Brain (organoid and tissue), 16 donors: ENCODE measurements at places on chromosomes 6 and 20.

- no peak for DNase-seq
Measured at GRCh38 chr20:49593466-49594142, 25.7 kb upstream of the PTGIS start.

DNA sequence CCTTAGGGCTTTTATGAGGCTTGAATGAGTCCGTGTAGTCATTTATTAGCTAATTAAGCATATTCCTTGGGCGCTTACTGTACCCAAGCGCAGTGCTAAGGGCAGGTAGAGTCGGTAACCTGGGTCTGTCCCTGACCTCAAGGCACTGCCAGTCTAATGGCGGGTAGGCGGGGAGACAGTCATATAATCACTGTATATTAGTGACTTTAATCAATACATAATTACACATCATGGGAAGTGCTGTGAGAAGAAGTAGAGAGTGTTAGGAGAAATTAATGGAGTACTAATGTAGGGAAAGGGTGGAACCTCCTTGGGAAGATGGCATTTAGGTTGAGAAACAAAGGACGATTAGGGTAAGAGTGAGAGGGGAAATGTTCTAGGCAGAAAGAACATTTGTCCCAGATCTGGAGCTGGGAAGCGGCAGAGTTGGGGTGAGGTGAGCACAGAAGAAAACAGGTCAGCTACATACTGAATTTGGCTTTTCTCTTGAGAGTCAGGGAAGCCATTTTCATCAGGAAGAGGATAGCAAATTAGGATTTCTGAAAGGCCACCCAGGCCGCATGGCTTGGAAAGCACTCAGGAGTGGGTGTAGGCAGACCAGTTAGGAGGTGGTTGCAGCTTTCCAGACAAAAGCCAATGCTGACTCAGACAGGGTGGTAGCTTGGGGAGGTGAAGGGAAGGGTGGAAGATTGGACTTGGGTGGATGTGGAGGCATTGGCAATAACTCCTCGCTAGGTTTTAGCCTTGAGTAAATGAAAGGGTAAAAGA lies 954 bp upstream of the BLCAP start:
- no peak for DNase-seq

DNA sequence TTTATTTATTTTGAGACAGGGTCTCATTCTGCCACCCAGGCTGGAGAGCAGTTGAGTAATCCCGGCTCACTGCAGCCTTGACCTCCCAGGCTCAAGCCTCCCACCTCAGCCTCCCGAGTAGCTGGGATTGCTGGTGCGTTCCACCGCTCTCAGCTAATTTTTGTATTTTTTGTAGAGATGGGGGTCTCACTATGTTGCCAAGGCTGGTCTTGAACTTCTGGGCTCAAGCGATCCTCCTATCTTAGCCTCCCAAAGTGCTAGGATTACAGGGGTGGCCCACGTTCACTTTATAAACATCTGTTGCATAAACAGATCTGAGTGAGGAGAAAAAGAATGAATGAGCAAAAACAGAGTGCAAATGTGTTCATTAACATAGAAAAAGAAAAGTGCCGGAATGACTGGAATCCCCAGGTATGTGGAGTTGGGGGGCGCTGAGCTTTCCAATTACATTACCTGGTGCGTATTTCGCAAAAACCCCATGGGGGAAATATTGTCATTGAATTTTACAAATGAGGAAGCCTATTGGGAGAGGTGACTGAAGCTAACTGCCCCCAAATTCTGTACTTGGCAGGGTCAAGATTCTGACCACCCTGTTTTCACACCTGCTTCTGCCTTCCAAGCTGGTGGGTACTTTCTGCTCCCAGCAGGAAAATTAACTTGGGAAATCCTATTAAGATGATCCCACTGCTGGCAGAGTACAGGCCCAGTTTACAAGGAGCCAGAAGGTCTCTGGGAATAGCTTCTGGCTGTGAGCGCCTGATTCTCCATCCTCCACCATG lies 207.7 kb upstream of the JARID2 start:
- no peak for DNase-seq

DNA sequence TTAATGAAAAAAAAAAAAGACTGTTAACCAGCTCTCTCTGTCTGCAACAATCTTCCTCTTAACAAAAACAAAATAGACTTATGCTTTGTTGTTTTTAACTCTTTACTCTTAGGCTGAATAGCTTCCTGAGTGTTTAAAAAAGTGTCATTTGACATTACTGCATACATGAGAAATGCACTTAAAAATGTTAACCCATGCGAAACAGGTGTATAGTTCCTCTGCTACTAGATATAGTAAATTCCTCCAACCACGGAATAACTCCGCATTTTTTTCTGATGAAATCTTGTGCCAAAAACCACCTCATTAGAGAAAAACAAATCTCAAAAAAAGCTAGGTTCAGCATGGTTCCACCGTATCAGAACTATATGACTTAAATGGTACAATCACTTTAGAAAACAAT lies 426.0 kb downstream of the ADGRB3 start:
- DNase-seq, result no peak

- no peak for DNase-seq
Measured at GRCh38 chr20:55656231-55656775, 349.0 kb downstream of the CBLN4 start.

DNA sequence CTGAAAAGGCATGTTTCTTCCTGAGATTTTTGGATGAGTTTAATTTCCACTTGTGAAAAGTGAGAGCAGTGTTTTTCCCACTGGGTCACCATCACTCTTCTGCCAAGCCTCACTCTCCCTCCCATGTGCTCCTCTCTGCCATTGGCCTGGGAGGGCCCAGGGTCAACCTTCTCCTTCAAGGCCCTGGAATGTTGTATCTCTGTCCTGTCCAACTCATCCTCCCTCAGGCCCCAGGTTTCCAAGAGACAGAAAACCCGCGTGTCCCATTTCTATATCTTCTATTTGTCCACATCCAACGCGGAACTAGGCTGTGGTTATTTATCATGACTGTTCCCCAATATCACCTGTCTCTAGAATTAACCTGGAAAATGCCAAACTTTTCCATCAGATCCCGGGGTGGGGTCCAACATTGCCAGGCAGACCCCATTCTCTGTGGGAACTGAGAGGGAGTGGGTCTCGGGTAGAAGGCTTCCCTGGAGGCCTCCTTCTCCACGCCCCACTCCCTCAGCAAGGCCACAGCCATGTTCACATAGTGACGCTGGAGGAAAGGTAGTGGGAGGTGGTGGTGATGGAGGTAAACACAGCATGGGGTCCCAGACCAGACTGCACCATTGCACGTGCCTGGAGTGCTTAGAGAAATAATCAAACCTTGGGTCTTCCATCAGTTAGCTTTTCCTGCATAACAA lies 173.5 kb downstream of the SCP2D1 start:
- DNase-seq, result no peak

GRCh38 chr20:50427719-50428083 lies 82.5 kb upstream of the PTPN1 start:
- DNase-seq, result no peak

- DNase-seq, result peak; percentile 67
Measured at GRCh38 chr6:125104425-125104824, 49.1 kb upstream of the TPD52L1 start.

- peak; percentile 24 for DNase-seq
Measured at GRCh38 chr6:47396401-47397069, 81.1 kb upstream of the CD2AP start.
